Cortex of kidney (tissue), 1 donor: ENCODE measurements at places on chromosomes 7 and 10.

- no peak for DNase-seq
Observed at GRCh38 chr7:159128767-159129166, 15.9 kb downstream of the VIPR2 start.

GRCh38 chr7:33423646-33424020, 294.3 kb downstream of the BBS9 start:
- no peak for DNase-seq

GRCh38 chr7:77461842-77462241, 45.7 kb upstream of the GSAP start:
- DNase-seq, result no peak

DNA sequence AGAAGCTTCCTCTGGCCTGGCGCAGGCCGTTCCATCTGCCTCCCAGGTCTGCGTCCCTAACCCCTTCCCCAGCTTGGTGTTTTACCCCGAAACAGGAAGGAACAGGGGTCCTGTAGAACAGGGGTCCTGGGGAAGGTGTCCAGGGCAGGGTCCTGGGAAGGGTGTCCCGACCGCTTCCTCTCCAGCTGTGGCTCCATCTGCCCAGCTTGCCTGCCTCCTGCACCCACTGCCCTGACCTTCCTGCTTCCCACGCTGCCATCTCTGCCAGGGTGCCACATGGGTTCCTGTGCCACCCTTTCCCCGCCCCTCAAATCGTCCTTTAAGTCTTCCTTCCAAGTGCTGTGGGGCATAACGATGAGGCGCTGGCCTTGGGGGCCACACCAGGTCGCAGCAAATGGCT, 32.4 kb downstream of the WDR86 start:
- DNase-seq, result no peak

DNA sequence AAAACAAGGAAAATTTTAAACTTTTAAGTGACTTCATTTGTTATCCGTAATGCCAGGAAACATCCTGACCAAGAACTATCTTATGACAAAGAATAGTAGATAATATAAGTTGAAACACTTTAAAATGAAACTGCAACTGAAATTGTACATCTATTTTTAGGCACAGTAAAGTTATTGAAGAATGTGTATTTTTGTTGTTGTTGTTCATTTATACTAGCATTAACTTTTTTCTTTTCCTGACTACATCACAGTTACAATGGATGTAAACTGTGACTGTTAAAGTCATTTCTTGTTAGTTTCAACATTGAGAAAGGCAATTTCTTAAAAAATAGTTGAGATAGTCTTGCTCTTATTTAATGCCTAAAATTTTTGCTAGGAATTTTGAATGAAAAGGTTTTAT, 2.6 kb downstream of the CPED1 start:
- no peak for DNase-seq

DNA sequence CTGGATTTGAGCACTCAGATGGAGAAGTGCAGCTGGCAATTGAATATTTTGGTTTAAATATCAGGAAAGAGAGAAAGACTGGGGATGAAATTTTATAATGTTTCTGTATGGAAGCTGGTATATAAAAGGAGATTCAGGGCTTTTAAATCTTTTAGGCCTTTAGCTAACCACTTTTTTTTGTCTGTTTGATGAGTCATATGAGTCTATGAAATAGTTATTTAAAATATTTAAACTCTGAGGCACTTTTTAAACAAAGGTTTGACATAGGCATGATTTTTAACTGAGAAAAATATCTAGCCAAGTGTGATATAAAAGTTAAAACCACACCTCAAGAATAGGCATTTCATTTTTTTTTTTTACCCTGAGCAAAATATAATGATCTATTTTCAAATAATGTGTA, 944.3 kb downstream of the GATA3 start:
- no peak for DNase-seq

GRCh38 chr10:121540732-121541395, 57.4 kb downstream of the FGFR2 start:
- no peak for DNase-seq

- no peak for DNase-seq
Observed at GRCh38 chr7:139720705-139721231, 57.0 kb downstream of the HIPK2 start.

DNA sequence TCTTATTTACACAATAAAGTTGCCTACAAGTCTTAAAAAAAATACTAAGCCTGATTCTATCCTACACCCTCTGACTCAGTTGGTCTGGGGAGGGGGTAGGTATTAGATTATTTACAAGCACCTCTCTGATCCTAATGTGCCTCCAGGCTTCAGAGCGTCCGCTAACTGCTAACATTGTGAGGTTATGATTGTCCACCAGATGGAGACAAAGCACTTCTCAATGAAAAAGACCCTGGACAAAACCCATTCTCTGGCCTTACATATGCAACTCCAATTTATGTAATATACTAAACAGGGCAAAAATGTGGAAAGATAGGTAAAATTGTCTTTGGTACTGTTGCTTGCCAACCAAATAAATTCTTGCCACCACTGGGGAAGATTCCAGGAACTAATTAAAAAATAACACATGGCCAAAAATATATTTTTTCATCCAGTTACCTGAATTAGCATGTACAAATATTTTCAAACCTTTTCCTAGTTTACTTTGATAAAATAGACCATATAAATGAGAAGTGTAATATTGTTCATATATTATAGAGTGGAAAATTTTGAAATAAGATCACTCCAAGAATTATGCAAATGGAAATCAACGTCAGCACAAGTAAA, 92.4 kb downstream of the KIF20B start:
- DNase-seq, result no peak

- no peak for DNase-seq
Observed at GRCh38 chr10:59336632-59337031, 25.7 kb downstream of the FAM13C start.

- DNase-seq, result no peak
Observed at GRCh38 chr10:103784723-103785418, 70.5 kb downstream of the SH3PXD2A start.

- no peak for DNase-seq
Observed at GRCh38 chr10:71314028-71314693, 4.9 kb upstream of the SLC29A3 start.

DNA sequence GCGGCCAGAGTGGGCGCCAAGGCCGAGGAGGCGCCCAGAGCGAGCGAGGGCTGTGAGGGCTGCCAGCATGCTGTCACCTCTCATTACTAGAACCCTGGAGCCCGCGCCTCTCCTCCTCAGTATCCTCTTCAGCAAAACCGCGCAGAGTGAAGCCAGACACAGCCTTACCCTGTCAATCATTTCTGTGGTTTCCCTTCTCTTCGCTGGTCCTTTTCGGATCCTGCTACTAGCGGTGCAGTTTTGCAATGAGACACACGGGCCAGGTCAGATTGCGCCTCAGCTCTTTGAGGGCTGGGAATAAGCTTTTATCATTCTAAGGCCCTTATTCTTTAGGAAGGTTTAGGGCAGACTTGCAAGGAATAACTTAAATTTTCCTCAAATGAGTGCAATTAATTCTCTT, 55.5 kb upstream of the FAM171A1 start:
- DNase-seq, result no peak

- no peak for DNase-seq
Observed at GRCh38 chr10:7957591-7957990, 96.9 kb upstream of the GATA3 start.

DNA sequence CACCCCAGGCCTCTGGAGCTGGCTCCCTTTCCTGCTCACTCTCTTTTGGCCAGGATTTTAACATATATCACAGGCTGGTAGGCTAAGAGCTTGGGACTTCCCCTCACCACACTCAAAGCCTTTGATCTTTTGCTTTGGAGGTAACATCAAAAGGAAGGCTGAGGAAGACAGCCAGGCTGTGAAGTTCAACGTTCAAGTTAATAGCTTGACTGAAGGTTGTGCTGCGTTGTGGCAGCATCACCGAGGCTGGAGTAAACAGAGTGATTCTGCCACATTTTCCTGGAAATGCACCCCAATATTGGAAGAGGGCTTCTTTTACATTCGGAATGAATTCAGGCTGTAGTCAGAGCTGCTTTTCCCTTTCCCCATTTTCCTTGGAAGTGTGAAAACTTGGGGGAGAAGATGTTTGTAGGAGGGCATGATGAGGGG, 57.3 kb downstream of the TCF7L2 start:
- DNase-seq, result no peak

DNA sequence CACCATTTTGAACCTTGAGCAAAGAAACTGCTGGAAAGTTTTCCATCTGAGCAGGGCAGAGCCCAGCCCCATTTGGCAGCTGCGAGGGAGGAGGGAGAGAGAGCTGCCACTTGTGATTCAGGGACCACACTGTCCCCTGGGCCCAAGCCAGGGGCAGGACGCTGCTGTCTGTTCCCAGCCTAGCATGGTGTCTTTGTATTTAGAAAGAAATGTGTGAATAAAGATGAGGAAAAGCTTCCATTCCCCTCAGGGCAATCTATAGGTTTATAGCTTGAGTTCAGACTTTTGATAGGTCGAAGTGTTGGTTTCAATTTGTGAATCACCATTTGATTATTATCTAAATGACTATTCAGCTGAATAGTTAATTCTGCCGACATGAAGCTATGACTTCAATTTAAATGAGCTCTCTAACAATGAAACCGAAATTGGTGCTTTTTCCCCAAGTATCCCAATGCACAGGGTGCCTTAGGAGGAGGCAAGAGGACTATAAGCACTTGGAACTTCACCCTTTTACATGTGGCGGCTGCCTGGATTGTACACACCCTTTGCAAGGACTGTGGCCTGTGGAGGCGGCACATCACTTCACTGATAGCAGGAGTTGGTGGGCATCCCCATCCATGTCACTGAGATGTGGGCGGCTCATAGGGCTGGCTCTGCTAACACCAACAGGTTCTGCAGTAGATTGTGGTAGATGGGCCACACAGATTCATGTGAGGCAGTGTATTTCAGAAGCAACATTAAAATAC, 223.5 kb downstream of the CCDC3 start:
- DNase-seq, result no peak

GRCh38 chr7:12623885-12624498, 53.5 kb downstream of the SCIN start:
- DNase-seq, result no peak

DNA sequence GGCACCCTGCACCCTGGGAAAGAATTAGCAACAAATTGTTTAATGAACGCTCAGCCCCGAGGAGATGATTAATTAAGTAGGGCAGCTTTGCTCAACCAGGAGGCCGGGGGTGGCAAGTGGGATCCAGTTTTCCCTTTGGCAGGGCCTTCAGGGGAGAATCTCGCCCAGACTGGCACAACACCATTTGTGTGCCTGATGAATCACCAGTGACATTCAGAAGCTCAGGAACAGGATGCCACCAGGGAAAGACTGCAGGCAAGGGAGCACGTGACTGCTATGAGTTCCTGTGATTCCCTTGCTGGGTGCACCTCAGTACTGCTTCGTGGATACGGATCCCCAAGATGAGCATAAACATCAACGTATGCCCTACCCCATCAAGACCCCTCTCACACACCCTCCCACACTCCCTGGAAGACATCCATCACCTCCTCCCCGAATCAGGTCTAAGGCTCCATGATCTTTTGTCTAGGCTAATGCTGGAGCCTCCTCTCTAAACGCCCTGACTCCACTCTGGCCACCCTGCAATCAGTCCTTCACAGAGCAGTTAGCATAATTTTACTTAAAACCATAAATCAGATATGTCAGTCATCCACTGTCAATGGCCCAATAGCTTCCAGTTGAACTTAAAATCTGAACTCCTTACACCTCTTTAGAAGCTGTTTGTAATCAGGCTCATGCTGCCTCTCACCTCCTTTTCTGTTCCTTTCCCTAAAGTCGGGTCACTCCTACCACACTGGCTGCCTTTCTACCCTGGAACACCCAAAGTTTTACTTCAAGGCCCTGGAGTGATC, 109.2 kb upstream of the AGK start:
- no peak for DNase-seq

GRCh38 chr7:75900617-75901315, 14.2 kb upstream of the POR start:
- no peak for DNase-seq

DNA sequence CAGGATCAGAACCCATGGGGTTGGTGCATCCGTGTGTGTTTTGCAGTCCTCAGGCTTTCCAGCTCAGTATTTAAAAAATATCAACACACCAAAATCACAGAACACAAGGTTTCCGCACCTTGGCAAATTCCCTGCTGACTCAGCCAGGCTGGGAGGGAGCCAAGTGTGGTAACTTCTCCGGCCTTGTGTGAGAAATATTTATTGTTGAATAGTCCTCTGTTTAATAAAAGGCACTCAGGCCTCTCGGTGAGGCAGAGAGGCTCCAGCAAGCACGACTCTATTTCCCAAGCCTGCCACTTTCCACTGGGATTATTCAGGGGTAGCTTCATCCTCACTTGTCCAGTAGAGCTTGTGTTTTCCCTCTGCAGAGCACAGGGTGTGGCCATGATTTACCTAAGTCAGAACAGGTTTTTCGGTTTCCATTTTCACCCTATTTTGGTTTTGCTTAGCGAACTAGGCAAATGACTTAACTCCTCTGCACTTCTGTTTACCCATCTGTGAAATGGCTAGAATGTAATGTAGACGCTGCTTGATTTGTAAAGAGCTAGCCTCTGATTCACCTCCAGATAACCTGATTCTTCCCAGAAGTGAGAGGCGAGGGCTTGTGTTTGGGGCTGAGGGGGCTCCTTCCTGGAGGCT, 13.0 kb upstream of the CHST15 start:
- no peak for DNase-seq

DNA sequence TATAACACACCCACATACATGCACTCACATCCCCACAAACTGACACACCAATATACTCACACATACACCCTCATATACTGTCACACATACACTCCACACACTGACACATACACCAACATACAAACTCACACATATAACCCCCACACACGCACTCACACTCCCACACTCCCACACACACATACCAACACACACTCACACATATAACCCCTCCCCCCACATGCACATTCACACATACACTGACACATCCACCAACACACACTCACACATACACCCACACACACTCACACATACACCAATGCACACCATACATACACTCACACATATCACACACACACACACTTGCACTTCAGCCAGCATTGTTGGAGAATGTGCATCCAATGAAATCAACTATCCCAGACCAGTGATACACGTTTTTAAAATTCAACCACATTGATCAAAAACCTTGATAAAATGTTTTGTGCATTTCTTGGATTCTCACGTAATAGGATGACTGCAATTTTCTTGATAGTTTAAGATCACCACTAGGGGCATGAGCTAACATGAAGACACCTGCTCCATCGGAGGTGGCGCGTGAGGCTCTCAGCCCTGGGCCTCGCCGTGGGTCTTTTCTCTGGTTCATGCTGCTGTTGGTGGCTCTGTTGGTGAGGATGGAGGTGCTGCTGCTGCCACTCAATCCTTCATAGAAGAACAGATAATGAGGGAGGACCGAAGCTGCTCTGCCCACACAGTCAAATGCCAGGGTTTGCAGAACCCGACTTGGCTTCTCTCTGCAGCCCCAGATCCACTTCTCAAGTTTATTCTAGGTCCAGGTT, 32.1 kb upstream of the CHST15 start:
- DNase-seq, result no peak

DNA sequence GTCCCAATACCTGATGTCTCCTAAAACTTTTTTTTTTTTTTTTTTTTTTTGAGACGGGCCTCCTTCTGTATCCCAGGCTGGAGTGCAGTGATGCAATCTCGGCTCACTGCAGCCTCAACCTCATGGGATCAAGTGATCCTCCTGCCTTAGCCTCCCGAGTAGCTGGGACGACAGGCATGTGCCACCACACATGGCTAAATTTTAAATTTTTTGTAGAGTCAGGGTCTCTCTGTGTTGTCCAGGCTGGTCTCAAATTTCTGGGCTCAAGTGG, 28.4 kb downstream of the GTF2IRD1 start:
- no peak for DNase-seq
